ENCODE measurements at places on chromosomes 1 and 21. TPM values are rescaled to one million over a fixed set of nuclear protein-coding genes. Genes with fewer than 3 reads are reported as not detected.

GRCh38 chr1:84480650-84481049 lies 1.6 kb downstream of the RPF1 start:
- H3K36me3 ChIP-seq = no peaks in the 10 kb centered on the region
- peaks cover 16% of the 10 kb centered on the region for H3K27me3 ChIP-seq
- H3K4me1 ChIP-seq = peaks cover 14% of the 10 kb centered on the region
- no peak for DNase-seq
- peak overlapping the region; percentile 84 for H3K4me3 ChIP-seq

DNA sequence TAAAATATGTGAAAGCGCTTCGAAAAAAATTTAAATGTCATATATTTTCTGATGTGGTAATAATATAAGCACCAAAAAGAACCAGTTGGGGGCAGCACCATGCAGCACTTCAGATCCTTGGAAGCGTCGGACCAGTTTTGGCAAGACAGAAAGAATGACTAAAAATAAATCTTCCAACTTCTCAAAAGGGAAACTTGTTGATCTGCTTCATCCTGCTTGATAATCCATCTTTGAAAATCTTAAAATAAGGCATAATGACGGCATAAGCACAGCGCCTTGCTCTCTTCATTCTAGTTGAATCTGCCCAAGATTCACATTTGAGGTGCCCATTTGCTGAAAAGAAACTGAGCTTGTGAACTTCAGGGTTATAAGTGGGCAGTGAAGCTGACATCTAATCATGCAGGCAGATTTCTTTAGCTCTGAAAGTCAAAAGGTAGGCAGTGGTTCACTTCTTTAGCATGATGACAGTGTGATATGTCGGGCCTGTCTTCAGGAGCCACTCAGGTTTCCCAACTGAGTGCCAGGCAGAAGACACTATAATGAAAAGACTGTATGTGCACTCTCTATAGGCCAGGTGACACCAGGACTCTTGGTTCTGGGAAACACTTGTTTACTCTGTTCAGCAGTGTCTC lies 19.8 kb upstream of the MUTYH start:
- DNase-seq = peak; percentile 82
- peak overlapping the region; percentile 42 for H3K27ac ChIP-seq
- H3K4me1 ChIP-seq = peaks cover 10% of the 10 kb centered on the region
- H3K27me3 ChIP-seq = no peaks in the 10 kb centered on the region
- no peaks in the 10 kb centered on the region for H3K36me3 ChIP-seq

Gene TP73
- 0.27 TPM for polyA plus RNA-seq

Gene AQP10
- 3.0 TPM for polyA plus RNA-seq

Gene CFAP74
- polyA plus RNA-seq = not detected

Gene PPP1R12B
- polyA plus RNA-seq = 8.1 TPM

GRCh38 chr1:219548386-219548785 lies 64.5 kb downstream of the ZC3H11B start:
- no peak overlapping the region for H3K4me3 ChIP-seq
- H3K27ac ChIP-seq = peak overlapping the region; percentile 22
- no peak for DNase-seq
- no peaks in the 10 kb centered on the region for H3K4me1 ChIP-seq
- H3K27me3 ChIP-seq = no peaks in the 10 kb centered on the region
- no peaks in the 10 kb centered on the region for H3K36me3 ChIP-seq

Gene COL24A1
- 3.2 TPM for polyA plus RNA-seq

DNA sequence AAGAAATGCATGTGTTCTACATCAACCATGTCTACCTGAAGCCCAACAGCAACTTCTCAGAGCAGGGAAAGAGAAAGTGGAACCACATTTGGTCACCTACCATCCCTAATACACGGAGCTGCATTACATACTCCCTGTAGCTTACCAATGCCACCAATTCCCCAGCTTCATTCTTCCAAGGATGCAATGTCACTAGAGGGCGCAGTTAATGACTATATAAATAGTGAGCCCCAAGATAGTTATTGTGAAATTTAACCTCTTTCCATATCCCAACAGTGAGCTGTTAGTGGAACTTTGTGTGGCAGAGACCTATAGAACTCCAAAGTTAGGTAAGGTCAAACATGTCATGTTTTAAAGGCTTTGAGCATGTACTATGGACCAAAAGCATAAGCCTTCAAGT lies 618.3 kb downstream of the SMYD3 start:
- no peak overlapping the region for H3K27ac ChIP-seq
- H3K36me3 ChIP-seq = no peaks in the 10 kb centered on the region
- no peaks in the 10 kb centered on the region for H3K4me1 ChIP-seq
- no peak overlapping the region for H3K4me3 ChIP-seq
- H3K27me3 ChIP-seq = no peaks in the 10 kb centered on the region

GRCh38 chr1:51073456-51073855 lies 28.6 kb upstream of the C1orf185 start:
- H3K27ac ChIP-seq = no peak overlapping the region
- no peaks in the 10 kb centered on the region for H3K36me3 ChIP-seq
- no peak overlapping the region for H3K4me3 ChIP-seq
- no peak for DNase-seq
- H3K4me1 ChIP-seq = no peaks in the 10 kb centered on the region

Gene S100A14
- polyA plus RNA-seq = 94.9 TPM

DNA sequence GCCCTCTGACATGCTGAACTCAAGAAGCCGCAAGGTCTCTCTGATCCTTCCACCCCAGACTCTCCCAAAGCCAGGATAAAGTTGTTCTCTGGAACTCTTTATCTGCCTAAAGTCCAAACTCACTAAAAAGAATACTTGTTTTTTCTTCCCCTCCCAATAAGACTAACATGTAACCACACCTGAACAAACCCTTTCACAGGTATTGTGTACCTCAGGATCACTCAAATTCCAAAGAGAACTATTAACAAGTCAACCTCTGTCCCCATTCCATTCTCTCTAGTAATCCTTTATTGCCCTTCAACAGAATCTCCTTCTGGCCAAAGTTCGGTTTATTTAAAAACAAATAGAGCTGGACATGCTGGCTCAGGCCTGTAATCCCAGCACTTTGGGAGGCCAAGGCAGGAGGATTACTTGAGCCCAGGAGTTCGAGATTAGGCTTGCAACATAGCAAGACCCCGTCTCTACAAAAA lies 4.1 kb upstream of the TOE1 start:
- peak overlapping the region; percentile 97 for H3K27ac ChIP-seq
- H3K4me3 ChIP-seq = no peak overlapping the region
- peak; percentile 69 for DNase-seq
- no peaks in the 10 kb centered on the region for H3K27me3 ChIP-seq

DNA sequence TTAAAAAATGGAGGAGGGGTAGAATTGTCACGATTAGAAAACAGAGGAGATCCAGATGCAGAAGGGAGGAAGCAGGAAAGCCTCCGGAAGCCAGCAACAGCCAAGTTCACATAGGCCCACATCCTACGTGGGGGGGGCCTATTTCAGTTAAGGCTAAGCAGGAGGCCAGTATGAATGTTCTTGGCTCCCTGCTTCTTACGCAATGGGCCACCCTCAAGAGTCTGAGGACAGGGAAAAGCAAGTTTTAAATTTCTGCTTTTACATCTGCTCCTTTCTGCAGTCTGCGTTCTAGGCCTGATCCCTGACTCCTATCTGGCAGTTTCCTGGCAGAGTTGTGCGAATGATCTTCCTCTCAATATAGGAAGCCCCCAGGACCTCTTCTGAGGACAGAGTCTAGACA lies 30.6 kb downstream of the RABIF start:
- no peaks in the 10 kb centered on the region for H3K36me3 ChIP-seq
- H3K27me3 ChIP-seq = no peaks in the 10 kb centered on the region
- peaks cover 10% of the 10 kb centered on the region for H3K4me1 ChIP-seq
- no peak overlapping the region for H3K4me3 ChIP-seq

Gene FCMR
- polyA plus RNA-seq = 0.88 TPM

DNA sequence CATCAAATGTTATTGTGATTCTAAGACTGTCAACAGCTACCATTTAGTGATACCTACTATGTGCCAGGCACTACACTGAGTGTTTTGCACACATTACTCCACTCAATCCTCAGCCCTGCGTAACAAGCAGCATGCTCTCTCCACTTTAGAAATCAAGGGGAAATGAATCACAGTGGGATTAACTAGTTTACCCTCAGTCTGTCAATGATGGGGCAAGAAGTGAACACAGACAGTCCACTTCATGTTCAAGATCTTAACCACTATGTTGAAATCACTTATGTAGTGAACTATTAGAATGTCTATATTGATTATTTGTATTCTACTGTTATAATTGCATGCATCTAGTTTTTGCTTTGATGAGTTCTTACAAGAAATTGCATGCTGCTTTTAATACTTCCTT lies 165.3 kb downstream of the LTN1 start:
- H3K27ac ChIP-seq = peak overlapping the region; percentile 69
- no peaks in the 10 kb centered on the region for H3K36me3 ChIP-seq
- no peak overlapping the region for H3K4me3 ChIP-seq
- DNase-seq = no peak

- peak; percentile 66 for DNase-seq
- no peak overlapping the region for H3K27ac ChIP-seq
- H3K4me1 ChIP-seq = no peaks in the 10 kb centered on the region
Observed at GRCh38 chr1:219385787-219386427, 212.2 kb downstream of the LYPLAL1 start.

DNA sequence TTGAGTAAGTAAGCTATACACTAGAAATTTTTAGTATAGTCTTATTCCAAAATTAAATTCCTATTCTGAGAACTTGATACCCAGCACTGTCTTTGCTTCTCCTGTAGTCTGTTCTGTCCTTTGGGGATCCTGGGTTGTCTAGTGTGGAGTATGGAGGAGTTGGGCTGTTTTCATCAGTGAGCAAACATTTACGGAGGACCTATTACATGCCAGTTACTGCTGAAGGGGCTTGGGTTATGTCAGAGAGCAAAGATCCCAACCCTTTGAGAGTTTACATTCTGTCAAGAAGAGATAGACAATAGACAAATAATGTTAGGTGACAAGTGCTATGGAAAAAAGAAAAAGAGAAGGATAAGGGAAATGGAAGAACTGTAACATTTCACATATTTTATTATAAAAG lies 9.0 kb downstream of the TRAPPC10 start:
- H3K4me3 ChIP-seq = no peak overlapping the region
- H3K36me3 ChIP-seq = no peaks in the 10 kb centered on the region
- H3K27ac ChIP-seq = no peak overlapping the region
- H3K27me3 ChIP-seq = no peaks in the 10 kb centered on the region
- H3K4me1 ChIP-seq = peaks cover 9% of the 10 kb centered on the region

DNA sequence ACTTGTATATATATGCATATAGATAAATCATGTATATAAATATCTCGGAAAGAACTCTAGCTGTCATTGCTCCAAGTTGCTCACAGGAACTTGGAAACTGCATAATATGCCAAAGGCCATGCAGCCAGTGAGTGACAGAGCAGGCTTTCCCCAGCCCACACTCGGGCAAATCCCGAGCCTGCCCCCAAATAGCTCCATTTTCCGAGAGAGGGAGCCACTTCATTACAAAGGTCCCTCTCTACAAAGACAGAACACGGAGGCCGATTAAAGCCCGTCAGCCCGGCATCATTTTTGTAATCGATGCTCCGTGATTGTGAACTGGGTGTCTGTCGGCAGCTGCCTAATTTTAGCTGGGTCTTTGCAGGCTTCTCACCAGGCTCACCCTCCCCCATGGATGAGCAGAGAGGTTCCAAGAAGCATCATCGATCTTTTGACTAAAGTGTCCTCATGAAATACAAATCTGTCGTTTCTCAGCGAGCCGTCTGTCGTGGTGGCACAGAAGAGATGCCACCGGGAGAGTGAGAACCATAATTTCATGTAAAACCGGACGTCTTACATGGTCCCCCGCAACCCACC lies 663.9 kb downstream of the PTPRU start:
- H3K4me1 ChIP-seq = no peaks in the 10 kb centered on the region
- no peaks in the 10 kb centered on the region for H3K36me3 ChIP-seq
- no peak for DNase-seq
- no peak overlapping the region for H3K27ac ChIP-seq

DNA sequence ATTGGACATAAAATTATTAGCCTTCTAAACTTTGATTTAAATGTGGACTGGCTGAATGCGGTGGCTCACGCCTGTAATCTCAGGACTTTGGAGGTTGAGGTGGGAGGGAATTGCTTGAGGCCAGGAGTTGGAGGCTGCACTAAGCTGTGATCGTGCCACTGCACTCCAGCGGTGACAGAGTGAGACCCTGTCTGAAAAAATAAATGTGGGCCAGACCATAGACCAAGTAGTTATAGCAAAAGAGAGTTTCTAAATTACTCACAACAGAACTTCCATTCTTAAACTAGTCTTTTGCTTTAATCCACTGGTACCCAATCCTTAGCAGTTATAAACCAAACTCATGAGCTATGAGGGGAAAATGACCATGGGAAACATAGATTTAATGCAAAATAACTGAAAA lies 35.2 kb downstream of the RAP1A start:
- no peak for DNase-seq
- H3K27ac ChIP-seq = no peak overlapping the region
- H3K4me3 ChIP-seq = no peak overlapping the region
- no peaks in the 10 kb centered on the region for H3K36me3 ChIP-seq

- no peaks in the 10 kb centered on the region for H3K4me1 ChIP-seq
- no peak for DNase-seq
- no peak overlapping the region for H3K27ac ChIP-seq
- H3K27me3 ChIP-seq = no peaks in the 10 kb centered on the region
- no peaks in the 10 kb centered on the region for H3K36me3 ChIP-seq
Observed at GRCh38 chr21:46441961-46442498, 16.7 kb upstream of the DIP2A start.

GRCh38 chr1:18158714-18159113 lies 51.1 kb downstream of the IGSF21 start:
- no peak for DNase-seq
- no peaks in the 10 kb centered on the region for H3K4me1 ChIP-seq
- H3K27me3 ChIP-seq = peaks cover 11% of the 10 kb centered on the region
- H3K36me3 ChIP-seq = no peaks in the 10 kb centered on the region
- H3K4me3 ChIP-seq = no peak overlapping the region
- H3K27ac ChIP-seq = no peak overlapping the region

- no peaks in the 10 kb centered on the region for H3K36me3 ChIP-seq
- H3K4me3 ChIP-seq = no peak overlapping the region
- H3K4me1 ChIP-seq = no peaks in the 10 kb centered on the region
- H3K27me3 ChIP-seq = no peaks in the 10 kb centered on the region
Observed at GRCh38 chr1:112927462-112927990, 28.5 kb downstream of the SLC16A1 start.

DNA sequence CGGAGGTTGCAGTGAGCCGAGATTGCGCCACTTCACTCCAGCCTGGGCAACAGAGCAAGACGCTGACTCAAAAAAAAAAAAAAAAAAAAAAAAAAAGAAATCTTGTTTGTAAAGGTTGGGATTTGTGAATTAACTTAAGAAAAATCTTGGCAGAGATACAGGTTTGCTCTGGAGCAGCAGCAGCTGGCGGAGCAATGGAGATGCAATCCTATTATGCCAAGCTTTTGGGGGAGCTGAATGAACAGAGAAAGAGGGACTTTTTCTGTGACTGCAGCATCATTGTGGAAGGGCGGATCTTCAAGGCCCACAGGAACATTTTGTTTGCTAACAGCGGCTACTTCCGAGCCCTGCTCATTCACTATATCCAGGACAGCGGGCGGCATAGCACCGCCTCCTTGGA lies 5.6 kb downstream of the ZBTB8B start:
- no peak overlapping the region for H3K4me3 ChIP-seq

GRCh38 chr1:230287674-230288315 lies 138.3 kb downstream of the PGBD5 start:
- no peaks in the 10 kb centered on the region for H3K36me3 ChIP-seq
- DNase-seq = no peak
- H3K27ac ChIP-seq = no peak overlapping the region
- no peaks in the 10 kb centered on the region for H3K4me1 ChIP-seq
- peaks cover 19% of the 10 kb centered on the region for H3K27me3 ChIP-seq
